ENCODE measurements at places on chromosomes 12 and 14.
A peak's percentile ranks its signal among the peaks of the same experiment; 100 is the strongest.

DNA sequence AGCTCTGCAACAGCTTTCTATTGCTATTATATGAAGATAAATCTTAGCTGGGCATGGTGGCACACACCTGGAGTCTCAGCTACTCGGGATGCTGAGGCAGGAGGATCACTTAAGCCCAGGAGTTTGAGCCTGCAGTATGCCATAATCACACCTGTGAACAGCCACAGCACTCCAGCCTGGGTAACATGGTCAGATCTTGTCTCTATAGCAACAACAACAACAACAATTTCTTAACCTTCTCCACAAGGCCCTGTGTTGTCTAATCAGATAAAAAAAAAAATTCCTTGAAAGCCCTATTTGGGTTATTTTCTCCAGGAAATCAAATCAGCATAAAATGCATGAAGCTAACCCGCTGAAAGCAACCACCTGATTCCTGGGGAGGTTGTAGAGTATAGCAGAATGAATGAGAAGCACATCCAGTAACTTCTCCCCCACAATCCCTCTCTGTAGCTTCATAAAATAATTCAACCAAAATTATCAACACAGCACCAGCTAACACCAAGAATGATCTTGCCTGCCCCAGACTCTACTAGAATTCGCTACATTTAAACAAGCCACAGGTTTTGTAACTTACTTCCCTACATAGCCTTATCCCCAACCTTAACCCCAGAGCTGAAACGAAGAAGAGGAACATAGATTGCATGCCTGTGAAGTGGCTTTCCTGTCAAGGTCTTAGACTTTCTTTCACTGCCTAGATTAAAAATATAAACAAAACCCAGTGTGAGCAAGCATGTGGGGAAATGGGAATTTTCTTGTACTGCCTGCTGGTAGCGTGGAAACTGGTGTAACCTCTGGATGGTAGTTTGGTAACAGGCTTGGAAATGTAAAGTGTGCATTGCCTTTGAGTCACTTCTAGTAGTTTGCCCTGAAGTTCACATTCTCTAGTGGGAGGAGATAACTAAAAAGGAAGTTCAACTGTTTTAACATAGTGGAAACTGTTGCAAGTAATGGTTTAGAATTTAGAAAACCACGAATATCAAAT, 6.0 kb upstream of the STK38L start:
- no peak for DNase-seq

DNA sequence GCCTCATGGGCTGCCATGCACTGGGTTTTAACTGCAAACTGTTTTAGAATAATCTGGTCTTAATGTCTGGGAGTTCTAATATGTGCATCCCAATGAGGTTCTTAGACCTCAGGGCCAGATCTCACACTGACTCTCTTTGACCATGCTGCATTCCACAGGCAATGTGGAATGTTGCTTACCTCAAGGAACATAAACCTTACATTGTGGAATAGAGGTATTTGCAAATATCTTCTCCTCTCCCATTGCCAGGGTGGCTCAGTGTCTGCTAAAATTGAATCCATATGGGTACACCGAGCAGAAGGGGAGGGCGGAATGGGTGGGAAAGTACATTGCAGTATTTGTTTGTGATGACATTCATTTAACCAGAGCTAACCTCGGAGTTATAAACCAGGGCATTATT, 78.6 kb downstream of the CHST11 start:
- no peak for DNase-seq

DNA sequence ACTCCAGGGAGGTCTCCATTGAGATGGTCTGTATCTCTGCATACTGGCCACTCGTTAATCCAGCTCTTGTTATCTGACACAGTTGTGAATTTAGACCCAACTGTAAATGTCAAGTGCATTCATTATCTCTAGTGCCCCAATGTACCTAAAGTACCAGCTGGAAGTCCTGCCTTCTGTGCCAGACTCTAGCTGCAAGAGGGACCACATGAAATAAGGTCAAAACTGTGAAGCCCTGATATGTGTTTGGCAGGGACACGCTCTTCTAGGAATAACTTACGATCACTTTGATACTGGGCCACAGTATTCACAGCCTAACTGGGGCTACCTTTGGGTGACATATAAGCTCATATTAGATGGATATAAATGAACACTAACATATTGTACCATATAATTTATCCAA, 268.5 kb downstream of the LRIG3 start:
- DNase-seq, result no peak

- DNase-seq, result no peak
Observed at GRCh38 chr14:51298895-51299294, 58.8 kb downstream of the TMX1 start.

- no peak for DNase-seq
Observed at GRCh38 chr12:112908548-112908947, 1.8 kb downstream of the OAS1 start.

GRCh38 chr12:78799649-78800048, 64.9 kb upstream of the SYT1 start:
- DNase-seq, result no peak

GRCh38 chr12:104740668-104741067, 217.4 kb downstream of the SLC41A2 start:
- peak; percentile 41 for DNase-seq

- DNase-seq, result no peak
Observed at GRCh38 chr12:12439636-12440035, 82.8 kb downstream of the BORCS5 start.

- no peak for DNase-seq
Observed at GRCh38 chr14:58571769-58572472, 65.8 kb upstream of the DACT1 start.

DNA sequence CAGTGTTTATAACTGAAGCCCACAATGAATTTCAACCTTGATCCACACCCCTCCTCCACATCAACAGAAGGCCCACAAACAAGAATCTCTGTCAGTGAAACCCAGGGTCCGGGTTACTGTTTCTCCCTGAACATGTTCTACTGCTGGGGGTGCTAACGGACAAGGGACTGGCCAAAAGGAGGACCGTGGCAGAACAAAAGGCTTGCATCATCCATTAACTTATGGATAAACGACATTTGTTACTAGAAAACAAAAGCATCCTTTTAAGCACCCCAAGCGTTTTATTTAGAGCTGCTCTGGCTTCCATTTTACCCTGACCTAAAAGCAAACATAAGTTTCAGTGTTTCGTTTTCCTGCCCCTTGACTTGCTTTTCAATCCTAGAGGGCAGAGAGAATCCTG, 32.2 kb downstream of the BRAP start:
- no peak for DNase-seq

DNA sequence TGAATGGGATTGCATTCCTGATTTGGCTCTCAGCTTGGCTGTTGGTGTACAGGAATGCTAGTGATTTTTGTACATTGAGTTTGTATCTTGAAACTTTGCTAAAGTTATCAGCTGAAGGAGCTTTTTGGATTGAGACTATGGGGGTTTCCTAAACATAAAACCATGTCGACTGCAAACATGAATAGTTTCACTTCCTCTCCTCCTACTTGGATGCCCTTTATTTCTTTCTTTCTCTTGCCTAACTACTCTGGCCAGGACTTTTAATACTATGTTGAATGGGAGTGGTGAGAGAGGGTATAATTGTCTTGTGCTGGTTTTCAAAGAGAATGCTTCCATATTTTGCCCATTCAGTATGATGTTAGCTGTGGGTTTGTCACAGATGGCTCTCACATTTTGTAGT, 141.5 kb downstream of the CEP83 start:
- DNase-seq, result no peak

Data from transverse colon (tissue), 4 donors.